ENCODE measurements at places on chromosomes 1 and 21.
A peak's percentile ranks its signal among the peaks of the same experiment; 100 is the strongest.

DNA sequence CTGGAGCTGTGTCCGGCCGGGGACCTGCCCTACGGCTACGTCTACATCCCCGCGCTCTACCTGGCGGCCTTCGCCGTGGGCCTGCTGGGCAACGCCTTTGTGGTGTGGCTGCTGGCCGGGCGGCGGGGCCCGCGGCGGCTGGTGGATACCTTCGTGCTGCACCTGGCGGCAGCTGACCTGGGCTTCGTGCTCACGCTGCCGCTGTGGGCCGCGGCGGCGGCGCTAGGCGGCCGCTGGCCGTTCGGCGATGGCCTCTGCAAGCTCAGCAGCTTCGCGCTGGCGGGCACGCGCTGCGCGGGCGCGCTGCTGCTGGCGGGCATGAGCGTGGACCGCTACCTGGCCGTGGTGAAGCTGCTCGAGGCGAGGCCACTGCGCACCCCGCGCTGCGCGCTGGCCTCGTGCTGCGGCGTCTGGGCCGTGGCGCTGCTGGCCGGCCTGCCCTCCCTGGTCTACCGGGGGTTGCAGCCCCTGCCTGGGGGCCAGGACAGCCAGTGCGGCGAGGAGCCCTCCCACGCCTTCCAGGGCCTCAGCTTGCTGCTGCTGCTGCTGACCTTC lies 412 bp downstream of the GPR25 start:
- no peak for DNase-seq

DNA sequence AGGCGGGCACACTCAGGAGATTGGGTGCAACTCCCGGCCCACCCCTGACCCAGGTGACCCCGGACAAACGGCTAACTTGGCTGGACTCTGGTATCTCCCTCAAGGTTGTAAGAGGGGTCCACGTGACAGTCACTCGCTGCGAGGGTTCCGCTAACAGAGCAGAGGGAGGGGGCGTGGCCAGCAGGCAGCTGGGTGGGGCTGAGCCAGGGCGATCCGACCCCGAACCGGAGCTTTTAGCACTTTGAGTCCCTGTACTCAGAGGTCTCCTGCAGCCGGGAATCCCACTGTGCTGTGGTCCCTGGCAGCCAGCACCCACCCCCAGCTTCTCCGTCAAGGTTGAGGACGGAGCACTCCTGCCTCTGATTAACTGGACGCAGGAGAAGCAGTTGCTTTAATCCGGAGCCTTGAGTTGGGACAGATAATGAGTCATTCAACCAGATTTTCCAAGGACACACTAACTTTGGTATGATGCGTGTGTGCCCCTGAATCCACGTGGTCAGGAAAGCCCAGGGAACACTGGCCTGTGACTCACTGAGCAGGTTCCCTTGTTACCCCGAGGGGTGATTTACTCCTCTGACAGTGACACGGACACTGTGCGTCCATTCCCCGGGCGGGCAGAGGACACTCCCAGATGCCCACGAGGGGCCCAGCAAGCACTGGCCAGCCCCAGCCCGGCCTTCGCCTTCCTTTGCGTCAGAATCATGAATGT lies 16.8 kb downstream of the TRPM2 start:
- peak; percentile 55 for DNase-seq

DNA sequence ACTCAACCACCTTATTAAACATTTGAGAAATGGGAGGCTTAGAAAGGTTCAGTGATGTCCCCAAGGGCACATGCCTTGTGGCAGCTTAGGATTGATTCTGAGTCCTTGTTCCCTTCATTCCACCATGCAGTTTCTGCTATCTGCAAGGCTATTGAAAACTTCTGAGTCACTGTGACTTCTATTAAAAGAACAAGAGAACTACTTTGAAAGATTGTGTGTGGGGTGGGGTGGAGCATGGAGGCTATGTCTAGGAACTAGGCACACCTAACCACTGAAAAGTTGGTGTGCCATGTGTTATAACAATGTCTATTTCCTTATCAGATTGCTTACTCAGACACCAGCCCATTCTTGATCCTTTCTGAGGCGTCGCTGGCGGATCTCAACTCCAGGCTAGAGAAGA lies 10.8 kb downstream of the MTARC1 start:
- no peak for DNase-seq

DNA sequence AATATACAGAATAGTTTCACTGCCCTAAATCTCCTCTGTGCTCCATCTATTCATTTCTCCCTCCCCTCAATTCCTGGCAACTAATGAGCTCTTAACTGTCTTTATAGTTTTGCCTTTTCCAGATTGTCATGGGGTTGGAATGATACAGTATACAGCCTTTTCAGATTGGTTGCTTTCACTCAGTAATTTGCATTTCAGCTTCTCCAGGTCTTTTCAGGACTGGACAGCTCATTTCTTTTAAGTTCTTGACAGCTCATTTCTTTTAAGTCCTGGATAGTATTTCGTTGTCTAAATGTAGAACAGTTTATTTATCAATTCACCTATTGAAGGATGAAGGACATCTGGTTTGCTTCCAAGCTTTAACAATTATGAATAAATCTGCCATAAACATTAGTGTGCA lies 22.6 kb downstream of the KRTAP21-3 start:
- DNase-seq, result no peak

Data from amniotic stem cell (primary cell).